ENCODE measurements at places on chromosomes 7 and 10. TPM values are rescaled to one million over a fixed set of nuclear protein-coding genes. Genes with fewer than 3 reads are reported as not detected.

WDFY4 gene
- not detected for total RNA-seq

DNA sequence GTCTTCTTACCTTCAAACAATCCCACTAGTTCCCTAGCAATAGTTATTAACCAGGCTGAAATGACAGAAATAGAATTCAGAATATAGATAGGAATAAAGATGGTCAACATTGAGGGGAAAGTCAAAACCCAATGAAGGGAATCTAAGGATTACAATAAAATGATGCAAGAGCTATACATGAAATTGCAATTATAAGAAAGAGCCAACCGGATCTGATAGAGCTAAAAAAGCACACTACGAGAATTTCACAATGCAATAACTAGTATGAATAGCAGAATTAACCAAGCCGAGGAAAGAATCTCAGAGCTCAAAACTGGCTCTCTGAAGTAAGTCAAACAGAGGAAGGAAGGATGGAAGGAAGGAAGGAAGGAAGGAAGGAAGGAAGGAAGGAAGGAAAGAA, 288.7 kb upstream of the KCND2 start:
- no peak for DNase-seq

DNA sequence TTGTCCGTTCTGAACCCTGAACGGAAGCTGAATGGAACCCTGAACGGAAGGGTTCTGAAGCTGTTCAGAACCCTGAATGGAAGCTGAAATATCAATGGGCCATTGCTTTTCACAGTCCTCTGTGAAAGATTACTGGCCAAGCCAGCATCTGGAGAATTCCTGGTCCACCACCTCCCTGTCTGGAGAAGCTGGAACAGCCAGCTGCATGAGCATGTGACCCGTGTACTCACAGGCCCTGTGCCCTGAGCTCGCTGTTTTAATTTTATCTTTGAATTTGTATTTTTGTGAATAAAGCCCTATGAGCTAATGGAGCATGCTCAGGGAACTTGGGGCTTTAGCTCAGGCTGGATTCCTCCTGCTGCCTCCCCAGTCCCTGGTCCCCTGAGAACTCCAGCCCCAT, 37.2 kb downstream of the HTRA1 start:
- DNase-seq, result no peak

CTTNBP2 gene
- total RNA-seq, result 7.5 TPM

ANKRD30A gene
- total RNA-seq, result not detected

OGDHL gene
- total RNA-seq, result not detected

DNA sequence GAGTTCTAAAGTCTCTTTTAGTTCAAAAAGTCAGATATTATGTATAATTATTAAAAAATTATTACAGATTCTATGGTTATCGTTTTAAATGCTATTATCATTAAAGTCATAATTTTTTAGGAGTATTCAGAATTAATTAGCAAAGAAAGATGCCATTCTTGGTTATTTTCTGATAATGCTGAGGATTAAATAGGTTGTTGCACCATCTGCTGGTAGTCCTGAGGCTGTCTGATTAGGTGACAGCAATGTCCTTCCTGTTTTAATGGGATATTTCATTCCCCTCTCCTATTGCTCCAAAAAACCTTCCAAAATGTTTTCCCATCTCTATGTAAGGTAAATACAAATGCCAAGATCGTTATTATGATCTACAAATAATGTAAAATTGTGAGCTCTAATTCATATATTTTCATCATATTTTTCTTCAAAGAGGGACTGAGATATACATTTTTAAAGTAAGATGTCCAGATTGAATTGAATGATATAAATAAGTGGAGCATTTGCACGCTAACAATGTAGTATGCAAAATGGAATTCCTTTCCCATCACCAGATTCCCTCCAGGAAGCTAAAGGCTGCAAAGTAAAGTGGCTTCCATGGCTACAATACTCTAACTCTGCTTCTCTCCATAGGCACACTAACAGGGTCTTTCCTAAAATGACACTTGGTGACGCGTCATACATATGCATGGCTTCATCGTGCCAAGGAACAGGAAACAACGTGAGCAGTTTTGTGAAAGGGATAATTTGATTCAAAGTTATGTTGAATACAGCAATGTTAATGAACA, 58.8 kb upstream of the AKR1E2 start:
- DNase-seq, result peak; percentile 75
